Smooth muscle cell of the umbilical artery (primary cell): ENCODE measurements at places on chromosomes 13 and 19. TPM values are rescaled to one million over a fixed set of nuclear protein-coding genes. Genes with fewer than 3 reads are reported as not detected.

CEACAM8 gene
- not detected in 2 replicates for total RNA-seq

SOX1 gene
- not detected in 2 replicates for total RNA-seq

DCLK1 gene
- total RNA-seq = 4.5 and 7.4 TPM in 2 replicates

ERFL gene
- total RNA-seq = 0.09 TPM in 1 of 2 replicates, not detected in the other

SLAIN1 gene
- total RNA-seq = 0.30 and 0.65 TPM in 2 replicates

CNN1 gene
- total RNA-seq = 29.5 and 106 TPM in 2 replicates

APOC4 gene
- total RNA-seq = not detected in 2 replicates

ZNF528 gene
- total RNA-seq = 25.8 and 32.8 TPM in 2 replicates

CRB3 gene
- total RNA-seq = not detected in 2 replicates

CDK8 gene
- total RNA-seq = 20.5 and 25.0 TPM in 2 replicates

CLEC17A gene
- not detected in 2 replicates for total RNA-seq

ZNF431 gene
- 2.1 and 4.7 TPM in 2 replicates for total RNA-seq

ZNF98 gene
- not detected in 2 replicates for total RNA-seq

PTPRS gene
- total RNA-seq = 135 and 174 TPM in 2 replicates

OR1I1 gene
- total RNA-seq = not detected in 2 replicates

KLK15 gene
- not detected in 2 replicates for total RNA-seq

ZNF726 gene
- 1.2 and 2.1 TPM in 2 replicates for total RNA-seq

ZNF493 gene
- 14.9 and 18.1 TPM in 2 replicates for total RNA-seq

RDH8 gene
- total RNA-seq = not detected in 2 replicates

B3GNT3 gene
- not detected in 2 replicates for total RNA-seq
